Muscle of arm (tissue), 14 donors: ENCODE measurements at places on chromosomes 7 and 10.

- no peak for DNase-seq
Measured at GRCh38 chr10:8088504-8088903, 34.0 kb downstream of the GATA3 start.

DNA sequence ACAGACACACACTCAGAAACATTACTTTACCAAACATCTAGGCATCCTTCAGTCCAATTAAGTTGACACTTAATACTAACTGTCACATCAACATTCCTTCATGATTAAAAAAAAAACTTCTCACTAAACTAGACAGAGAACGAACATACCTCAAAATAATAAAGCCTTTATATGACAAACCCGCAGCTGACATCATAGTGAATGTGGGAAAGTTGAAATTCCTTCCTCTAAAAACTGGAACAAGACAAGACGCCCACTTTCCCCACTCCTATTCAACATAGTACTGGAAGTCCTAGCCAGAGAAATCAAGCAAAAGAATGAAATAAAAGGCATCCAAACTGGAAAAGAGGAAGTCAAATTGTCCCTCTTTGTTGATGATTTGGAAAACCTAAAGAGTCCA, 96.9 kb upstream of the PPP1R9A start:
- DNase-seq, result no peak

DNA sequence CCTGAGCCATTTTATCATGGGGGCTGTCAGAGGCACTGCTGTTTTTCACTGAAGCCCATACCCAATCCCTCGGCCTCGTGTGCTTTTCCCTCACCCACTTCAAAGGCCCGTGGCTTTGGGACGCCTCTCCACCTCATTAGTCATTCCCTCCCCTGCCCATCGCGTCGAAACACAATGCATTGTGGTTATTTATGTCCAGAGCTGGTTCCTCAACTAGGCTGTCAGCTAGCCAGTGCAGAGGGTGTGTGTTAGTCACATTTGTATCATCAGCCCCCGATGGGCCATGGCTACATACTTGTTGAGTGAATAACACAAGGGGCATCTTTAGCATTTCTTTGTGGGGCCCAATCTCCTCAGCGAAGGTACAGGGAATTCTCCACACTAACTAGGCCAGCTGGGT, 3.8 kb upstream of the CRCP start:
- no peak for DNase-seq

GRCh38 chr10:124955868-124956267, 13.9 kb downstream of the ZRANB1 start:
- no peak for DNase-seq

- DNase-seq, result no peak
Measured at GRCh38 chr10:77563638-77564270, 73.9 kb downstream of the KCNMA1 start.

- DNase-seq, result no peak
Measured at GRCh38 chr7:39016609-39017008, 38.9 kb downstream of the POU6F2 start.
